IPS-NIHi11 (cell line): ENCODE measurements at places on chromosomes 13 and 19.
A peak's percentile ranks its signal among the peaks of the same experiment; 100 is the strongest.

DNA sequence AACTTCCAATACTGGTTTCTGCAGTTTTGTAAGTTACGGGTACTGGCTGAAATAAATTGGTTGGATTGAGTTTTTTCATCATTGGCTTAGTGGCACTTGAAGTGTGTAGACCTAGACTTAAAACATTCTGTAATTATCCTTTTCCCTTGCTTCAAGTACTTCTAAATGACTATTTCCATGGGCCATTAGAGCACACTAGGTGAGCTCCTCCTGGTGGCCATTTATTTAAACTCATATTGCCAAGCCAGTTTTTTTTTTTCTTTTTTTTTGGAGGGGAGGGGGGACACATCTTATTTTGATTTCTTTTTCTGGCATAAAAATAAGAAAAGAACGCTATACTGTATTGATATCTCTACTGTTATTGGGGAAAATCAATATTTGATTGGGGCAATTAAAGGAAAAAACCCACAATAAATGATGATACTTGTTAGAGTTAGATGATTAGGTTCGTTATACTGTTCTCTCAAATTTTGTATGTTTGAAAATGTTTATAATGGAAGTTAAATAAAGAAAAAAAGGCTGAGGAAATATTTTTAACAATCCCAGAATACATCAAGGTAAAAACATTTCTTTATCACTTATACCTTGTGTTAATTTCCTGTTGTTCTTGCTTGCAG is 82.9 kb downstream of the PDS5B start:
- peak; percentile 37 for DNase-seq

DNA sequence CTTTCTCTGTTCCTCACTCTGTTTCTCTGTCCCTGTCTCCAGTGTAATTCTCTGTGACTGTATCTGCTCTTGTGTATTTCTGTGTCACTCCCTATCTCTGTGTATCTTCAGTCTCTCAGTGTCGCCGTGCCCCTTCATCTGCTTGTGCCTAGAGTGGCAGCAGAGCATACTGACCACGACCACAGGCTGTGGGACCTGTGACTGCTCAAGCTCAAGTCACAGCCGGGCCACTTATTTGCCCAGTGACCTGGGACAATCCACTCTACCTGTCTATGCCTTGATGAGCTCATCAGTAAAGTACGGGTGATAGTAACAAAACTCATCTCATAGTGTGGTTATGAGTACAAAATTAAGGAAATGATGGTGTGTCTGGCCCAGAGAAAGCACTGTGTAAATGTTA is 8.7 kb downstream of the TMEM147 start:
- no peak for DNase-seq

GRCh38 chr19:55172741-55173140 is 6.3 kb upstream of the DNAAF3 start:
- DNase-seq: no peak

- DNase-seq: no peak
These were observed 4.7 kb downstream of the STXBP2 start for GRCh38 chr19:7641290-7642276.

GRCh38 chr13:31049833-31050232 is 111.9 kb downstream of the HSPH1 start:
- no peak for DNase-seq
